ENCODE measurements at places on chromosomes 6 and 20.

GRCh38 chr20:49750611-49751396, 37.1 kb upstream of the B4GALT5 start:
- DNase-seq, result no peak

DNA sequence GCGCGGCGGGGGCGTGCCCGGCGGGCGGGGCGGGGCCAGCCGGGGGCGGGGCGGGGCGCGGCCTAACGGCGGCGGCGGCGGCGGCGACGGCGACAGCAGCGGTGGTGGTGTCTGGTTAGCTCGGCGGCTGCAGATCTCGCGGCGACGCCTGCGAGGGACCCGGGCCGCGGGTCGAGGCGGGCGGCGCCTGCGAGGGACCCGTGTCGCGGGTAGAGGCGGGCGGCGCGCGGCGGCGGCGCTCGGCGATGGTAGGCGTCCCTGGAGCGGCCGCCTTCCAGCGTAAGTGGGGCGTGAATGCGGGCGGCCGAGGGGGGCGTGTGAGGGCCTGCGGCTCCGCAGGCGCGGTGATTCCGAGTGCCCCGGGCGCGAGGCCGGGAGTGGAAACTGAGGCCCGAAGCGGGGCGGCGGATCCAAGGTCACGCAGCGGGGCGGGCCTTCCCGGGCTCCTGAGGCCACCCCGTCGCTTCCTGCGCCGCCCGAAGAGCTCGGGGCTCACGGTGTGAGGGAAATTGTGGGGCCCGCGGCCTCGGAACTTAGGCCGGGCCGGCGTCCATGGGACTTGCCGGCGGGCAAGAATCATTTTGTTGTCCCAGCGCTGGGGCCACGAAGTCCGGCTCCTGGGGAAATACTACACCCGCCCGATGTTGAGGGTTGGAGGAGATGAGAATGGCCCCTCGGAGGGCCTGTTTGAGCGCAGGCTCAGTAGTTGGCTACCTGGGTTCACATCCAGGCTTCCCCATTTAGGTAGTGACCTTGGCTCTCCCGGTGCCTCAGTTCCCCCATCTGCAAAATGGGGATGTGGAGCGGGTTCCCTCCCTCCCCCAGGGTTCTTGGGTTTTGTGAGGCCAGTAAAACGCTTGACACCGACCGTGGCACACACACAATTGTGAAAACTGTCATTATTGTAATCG, at the start of gene CBFA2T2:
Gene CBFA2T2 (plus strand): TSS at position 74 of the 911 bp plus-strand sequence. CDS start 172 bp downstream, at position 246.
- DNase-seq, result no peak

DNA sequence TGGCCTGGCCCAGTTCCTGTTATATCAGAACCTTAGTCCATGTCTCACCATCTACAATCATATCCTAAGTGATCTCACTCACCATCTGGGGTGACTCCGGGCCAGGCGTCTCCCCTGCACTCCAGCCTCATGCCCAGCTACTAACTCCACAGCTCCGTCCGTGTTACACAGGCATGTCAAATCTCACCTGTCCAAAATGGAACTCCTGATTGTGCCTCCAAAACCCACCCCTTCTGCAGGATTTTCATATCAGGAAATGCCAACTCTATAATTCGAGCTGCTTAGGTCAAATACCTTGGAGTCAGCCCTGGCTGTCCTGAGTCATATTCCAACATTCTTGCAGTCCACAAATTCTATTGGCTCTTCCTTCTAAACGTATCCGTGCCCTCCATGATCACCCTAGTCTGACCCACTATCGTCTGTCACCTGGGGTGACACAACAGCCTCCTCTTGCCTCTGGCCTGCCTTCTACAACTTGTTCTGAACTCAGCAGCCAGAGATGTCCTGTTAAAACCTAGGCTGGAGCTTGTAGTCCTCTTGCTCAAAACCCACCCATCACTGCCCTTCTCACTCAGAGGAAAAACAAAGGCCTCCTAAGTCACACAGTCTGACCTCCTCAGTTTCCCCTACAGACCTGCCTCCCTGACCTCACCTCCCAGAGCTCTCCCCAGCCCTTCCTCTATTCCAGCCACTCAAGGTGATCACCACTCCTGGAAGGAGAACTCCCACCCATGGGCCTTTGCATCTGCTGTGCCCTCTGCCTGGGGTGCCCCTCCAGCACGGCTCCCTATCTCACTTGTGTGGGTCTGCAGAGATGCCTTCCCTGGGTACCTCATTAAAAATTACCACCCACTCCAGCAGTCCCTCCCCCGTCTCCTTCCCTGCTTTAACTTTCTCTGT, 85.3 kb upstream of the SIRPA start:
- DNase-seq, result no peak

GRCh38 chr6:2935566-2936291, 32.6 kb upstream of the SERPINB9 start:
- no peak for DNase-seq

GRCh38 chr20:25321991-25322390, 68.6 kb downstream of the ABHD12 start:
- DNase-seq, result no peak

DNA sequence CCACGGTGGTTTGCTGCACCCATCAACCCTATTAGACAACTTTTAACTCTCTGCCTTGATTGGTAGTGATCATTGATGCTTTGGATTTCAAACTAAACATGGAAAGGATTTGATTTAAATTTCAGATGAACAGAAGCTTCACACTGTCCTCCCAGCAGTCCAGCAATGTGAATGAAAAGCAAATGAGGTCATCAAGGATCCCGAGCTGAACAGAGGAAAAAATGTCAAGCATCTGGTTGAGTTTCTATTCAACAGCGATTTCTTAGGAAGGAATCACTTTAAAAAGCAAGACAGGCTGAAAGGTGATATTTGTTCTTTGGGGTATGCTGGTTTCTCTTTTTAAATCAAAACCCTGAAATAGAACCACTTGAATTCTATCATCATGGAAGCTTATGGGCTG, 10.6 kb upstream of the SAMD3 start:
- no peak for DNase-seq

DNA sequence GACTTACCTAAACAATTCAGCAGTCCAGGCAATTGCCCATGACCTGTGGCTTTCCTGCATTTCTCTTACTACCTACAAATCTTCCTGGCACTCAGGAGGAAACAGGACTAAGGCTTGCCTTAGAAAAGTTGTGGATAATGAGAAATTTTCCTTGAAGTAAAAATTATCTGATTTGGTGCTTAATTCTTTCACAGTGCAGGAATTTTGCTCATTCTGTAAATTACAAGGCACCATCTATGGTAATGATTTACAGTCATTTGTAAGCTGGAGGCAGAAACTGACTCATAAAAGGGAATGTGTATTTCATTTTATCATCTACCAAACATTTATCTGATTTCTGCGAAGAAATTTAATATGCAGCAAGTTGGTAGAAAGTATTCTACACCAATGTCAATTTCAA, 211.5 kb upstream of the FKBP1C start:
- DNase-seq, result no peak

GRCh38 chr6:18565231-18565630, 178.1 kb downstream of the RNF144B start:
- DNase-seq, result no peak

- no peak for DNase-seq
Observed at GRCh38 chr6:31285486-31285885, 13.6 kb upstream of the HLA-C start.

GRCh38 chr6:143068001-143068400, 7.3 kb downstream of the AIG1 start:
- DNase-seq, result no peak

GRCh38 chr20:32354592-32355416, 3.3 kb upstream of the ASXL1 start:
- no peak for DNase-seq

DNA sequence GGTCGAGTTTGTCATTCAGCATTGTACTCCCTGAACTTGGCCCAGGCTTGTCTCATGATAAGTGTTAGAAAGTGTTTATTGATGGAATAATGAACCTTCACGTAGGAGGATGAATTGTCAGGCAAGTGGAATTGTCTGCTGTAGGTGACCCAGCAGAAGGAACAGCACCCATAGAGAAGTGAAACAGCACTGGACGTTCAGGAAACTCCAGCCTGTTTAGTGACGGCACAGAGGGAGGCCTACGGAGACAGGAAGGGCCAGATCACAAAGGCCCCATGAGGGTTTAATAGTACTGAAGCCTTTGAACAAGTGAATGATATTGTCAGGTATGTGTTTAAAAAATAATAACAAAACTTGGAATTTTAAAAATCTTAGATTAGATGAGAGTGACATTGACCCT, 2.9 kb downstream of the STX11 start:
- DNase-seq, result no peak

DNA sequence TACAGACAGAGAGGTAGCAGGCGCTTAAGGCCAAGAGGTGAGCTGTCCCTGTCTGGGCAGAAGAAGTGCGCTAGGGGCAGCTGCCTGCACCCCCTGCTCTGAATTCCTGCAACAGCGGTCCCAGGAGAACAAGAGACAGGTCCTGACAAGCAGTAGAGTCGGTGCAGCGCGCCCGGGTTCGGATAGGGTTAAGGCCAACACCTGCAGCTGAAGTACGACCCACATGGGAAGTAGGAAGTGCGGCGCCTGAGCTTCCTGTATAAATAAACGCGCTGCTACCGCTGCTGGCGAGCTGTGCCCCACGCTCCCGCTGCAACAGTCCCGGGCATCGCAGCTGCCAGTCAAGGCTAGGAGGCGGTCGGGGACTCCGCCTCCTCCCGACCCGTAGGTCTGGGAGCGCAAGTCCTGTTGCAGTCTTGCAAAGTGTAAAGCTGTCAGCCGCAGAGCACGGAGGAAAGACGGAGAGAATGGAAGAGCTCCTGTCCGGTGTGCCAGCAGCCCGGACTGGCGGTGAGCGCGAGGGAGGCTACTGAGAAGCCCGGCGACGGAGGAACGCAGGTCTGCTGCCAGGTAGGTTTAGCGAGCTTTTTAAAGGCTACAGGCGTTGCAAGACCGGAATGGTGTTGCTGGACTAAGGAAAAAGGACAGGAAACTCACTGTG, at the start of gene RNF144B:
Gene RNF144B (plus strand): TSS at position 290 of the 661 bp plus-strand sequence. CDS start 12,185 bp downstream, outside the sequence.
- peak; percentile 23 for DNase-seq

GRCh38 chr20:8504030-8504429, 372.0 kb downstream of the PLCB1 start:
- no peak for DNase-seq

GRCh38 chr6:164066335-164066734, 651.8 kb downstream of the QKI start:
- DNase-seq, result no peak

GRCh38 chr6:125197795-125198269, 44.3 kb downstream of the TPD52L1 start:
- DNase-seq, result no peak
